ENCODE measurements at places on chromosomes 4 and X. TPM values are rescaled to one million over a fixed set of nuclear protein-coding genes. Genes with fewer than 3 reads are reported as not detected.
A peak's percentile ranks its signal among the peaks of the same experiment; 100 is the strongest.

The OPRPN gene
- not detected for polyA plus RNA-seq

The KCND1 gene
- polyA plus RNA-seq = 3.2 TPM

The PCDH7 gene
- 34.0 TPM for polyA plus RNA-seq

DNA sequence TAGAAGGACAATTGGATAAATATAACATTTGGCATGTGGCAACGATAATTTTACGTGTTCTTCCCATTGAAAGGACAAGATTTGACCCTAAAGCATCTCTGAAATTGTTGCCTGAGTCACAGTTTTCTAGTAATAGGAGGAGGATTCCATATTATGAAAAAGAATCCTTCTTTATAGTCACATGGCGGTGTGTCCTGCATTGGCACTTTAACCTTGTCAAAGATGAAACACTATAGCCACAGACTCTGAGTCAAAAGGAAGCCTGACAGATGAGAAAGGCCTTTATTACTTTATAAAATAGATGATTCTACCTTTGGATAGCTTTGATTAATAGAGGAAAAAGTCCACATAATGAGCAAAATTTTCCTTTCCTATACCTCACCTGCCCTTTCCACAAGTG lies 11.5 kb downstream of the LNX1 start:
- H3K36me3 ChIP-seq = no peaks in the 10 kb centered on the region
- H3K4me1 ChIP-seq = peaks cover 33% of the 10 kb centered on the region
- no peak overlapping the region for H3K27ac ChIP-seq
- no peak for DNase-seq
- H3K4me3 ChIP-seq = no peak overlapping the region

DNA sequence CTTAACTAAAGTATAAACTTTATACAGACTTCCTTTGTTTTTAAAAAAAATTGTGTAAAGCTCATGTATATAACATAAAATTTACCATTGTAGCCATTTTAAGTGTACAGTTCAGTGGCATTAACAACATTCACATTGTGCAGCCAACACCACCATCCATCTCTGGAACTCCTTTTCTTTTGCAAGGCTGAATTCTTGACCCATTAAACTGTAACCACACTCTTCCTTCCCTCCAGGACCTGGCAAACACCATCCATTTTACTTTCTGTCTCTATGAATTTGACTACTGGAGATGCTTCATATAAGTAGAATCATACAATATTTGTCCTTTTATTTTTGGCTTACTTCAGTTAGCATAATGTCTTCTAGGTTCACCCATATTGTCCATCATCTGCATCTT lies 104.7 kb downstream of the RASL11B start:
- no peaks in the 10 kb centered on the region for H3K36me3 ChIP-seq
- DNase-seq = no peak
- H3K27ac ChIP-seq = no peak overlapping the region
- no peak overlapping the region for H3K4me3 ChIP-seq
- no peaks in the 10 kb centered on the region for H3K4me1 ChIP-seq

- no peak overlapping the region for H3K4me3 ChIP-seq
- H3K27me3 ChIP-seq = no peaks in the 10 kb centered on the region
- H3K27ac ChIP-seq = no peak overlapping the region
- H3K36me3 ChIP-seq = no peaks in the 10 kb centered on the region
Measured at GRCh38 chr4:107570952-107571351, 149.1 kb downstream of the PAPSS1 start.

DNA sequence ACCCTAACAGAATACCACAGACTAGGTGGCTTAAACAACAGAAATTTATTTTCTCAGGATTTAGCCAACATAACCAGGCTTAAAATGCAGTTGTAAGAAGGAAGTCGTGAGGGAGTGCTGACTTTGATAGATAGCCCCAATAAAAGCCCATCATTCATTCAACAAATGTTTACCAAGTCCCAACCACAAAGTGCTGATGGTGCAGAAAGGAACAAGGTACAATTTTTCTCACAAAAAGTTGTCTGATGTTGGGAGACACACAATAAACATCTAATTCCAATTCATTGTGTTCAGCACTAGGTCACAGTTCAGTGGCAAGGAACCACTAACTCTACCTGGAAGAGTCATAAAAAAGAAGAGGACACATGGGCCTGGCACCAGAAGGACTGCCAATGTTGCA lies 42.2 kb downstream of the AKAP4 start:
- H3K4me3 ChIP-seq = no peak overlapping the region
- no peaks in the 10 kb centered on the region for H3K36me3 ChIP-seq
- H3K27me3 ChIP-seq = no peaks in the 10 kb centered on the region
- DNase-seq = peak; percentile 16
- H3K4me1 ChIP-seq = peaks cover 12% of the 10 kb centered on the region

GRCh38 chr4:150425161-150425560 lies 156.8 kb upstream of the MAB21L2 start:
- no peak overlapping the region for H3K4me3 ChIP-seq
- no peak overlapping the region for H3K27ac ChIP-seq
- DNase-seq = no peak
- no peaks in the 10 kb centered on the region for H3K4me1 ChIP-seq
- no peaks in the 10 kb centered on the region for H3K27me3 ChIP-seq
- H3K36me3 ChIP-seq = no peaks in the 10 kb centered on the region

DNA sequence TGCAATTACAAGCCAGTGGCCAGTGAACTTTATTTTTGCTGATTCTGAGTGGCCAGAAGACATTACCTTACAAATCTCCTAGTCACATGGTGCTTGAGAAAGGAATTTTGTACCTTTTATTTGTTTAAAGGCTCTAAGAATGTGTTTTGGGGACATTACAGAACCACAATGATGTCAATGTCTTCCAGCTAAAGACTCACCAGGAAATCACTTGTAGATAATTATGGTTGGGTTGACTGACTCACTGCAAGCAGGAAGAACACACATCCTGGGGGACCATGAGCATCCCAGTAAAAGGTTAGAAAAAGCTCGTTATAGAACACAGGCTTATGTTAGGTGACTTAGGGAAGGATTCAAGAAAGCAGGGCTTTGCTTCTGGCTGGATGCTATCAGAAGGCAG lies 119.4 kb upstream of the FAM9B start:
- H3K4me1 ChIP-seq = no peaks in the 10 kb centered on the region
- no peak overlapping the region for H3K27ac ChIP-seq
- no peaks in the 10 kb centered on the region for H3K27me3 ChIP-seq
- DNase-seq = no peak

DNA sequence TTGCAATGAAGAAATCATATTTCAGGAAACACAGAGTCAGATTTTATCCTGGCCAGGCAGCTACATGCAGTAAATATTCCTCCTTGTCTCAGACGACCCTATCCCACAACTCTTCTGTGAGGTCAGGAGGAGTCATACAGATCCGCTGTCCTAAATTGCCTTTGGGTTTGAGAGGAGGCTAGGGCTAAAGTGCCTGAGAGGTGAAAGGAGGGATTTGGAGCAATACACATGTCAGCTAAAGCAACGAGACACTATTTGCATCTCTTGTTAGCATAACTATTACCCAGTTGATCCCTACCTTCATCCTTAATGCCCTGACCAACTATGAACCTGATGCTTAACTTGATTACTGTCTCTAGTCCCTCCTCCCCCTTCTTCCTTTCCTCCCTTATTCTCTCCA lies 98.6 kb downstream of the TBC1D19 start:
- DNase-seq = no peak
- no peaks in the 10 kb centered on the region for H3K36me3 ChIP-seq
- no peak overlapping the region for H3K4me3 ChIP-seq
- H3K27me3 ChIP-seq = no peaks in the 10 kb centered on the region

DNA sequence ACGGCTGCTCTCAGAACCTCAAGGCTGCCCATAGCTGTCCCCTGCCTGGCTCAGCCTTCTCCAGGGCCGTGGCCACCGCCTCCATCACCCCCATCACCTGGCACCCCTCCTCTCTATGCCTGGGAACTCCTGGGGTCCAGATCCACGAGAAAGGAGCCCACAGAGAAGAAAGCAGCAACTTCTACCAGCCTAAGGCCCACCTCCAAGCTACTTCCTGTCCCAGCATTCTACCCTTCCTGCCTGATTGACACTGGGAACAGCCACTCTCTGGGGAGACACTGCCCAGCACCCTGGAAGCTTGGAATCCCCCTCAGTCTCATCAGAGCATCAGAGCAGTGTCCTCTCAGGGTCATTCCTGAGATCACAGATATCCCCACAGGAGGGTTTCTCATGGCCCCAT lies 36.9 kb upstream of the PROM1 start:
- no peaks in the 10 kb centered on the region for H3K36me3 ChIP-seq
- H3K27ac ChIP-seq = no peak overlapping the region
- no peak overlapping the region for H3K4me3 ChIP-seq
- DNase-seq = no peak

- no peak overlapping the region for H3K27ac ChIP-seq
- no peak overlapping the region for H3K4me3 ChIP-seq
- H3K27me3 ChIP-seq = no peaks in the 10 kb centered on the region
- no peaks in the 10 kb centered on the region for H3K36me3 ChIP-seq
- no peak for DNase-seq
Measured at GRCh38 chr4:135368831-135369230, 1167.2 kb upstream of the PABPC4L start.

- no peak overlapping the region for H3K4me3 ChIP-seq
- no peak for DNase-seq
- H3K27ac ChIP-seq = no peak overlapping the region
- H3K27me3 ChIP-seq = no peaks in the 10 kb centered on the region
- peaks cover 4% of the 10 kb centered on the region for H3K4me1 ChIP-seq
Measured at GRCh38 chr4:107818301-107818910, 6.3 kb upstream of the SGMS2 start.

- DNase-seq = peak; percentile 45
Measured at GRCh38 chr4:145804116-145804515, 124.2 kb downstream of the C4orf51 start.

All from hepatocyte (in vitro differentiated cells).